ENCODE measurements at places on chromosomes 2 and 18.

DNA sequence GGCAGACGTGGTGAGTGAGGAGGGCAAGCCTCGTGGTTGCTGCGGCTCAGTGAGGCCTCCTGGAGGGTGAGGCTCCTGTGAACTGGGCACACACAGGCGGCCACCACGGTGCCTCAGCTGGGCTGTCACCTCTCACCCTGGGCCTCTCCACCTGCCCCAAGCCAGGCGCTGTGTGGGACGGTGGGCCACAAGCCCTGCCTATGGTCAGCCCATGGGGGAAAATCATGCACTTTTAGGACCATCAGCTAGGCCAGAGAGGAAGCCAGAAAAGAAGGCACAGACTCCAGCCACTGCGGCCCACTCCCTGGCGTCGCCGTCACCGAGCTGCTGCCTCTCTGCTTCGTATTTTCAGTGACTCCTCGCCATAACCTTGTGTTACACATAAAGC, 28.5 kb upstream of the HS6ST1 start:
- DNase-seq, result no peak

GRCh38 chr2:8957628-8958027, 45.9 kb downstream of the MBOAT2 start:
- DNase-seq, result no peak

DNA sequence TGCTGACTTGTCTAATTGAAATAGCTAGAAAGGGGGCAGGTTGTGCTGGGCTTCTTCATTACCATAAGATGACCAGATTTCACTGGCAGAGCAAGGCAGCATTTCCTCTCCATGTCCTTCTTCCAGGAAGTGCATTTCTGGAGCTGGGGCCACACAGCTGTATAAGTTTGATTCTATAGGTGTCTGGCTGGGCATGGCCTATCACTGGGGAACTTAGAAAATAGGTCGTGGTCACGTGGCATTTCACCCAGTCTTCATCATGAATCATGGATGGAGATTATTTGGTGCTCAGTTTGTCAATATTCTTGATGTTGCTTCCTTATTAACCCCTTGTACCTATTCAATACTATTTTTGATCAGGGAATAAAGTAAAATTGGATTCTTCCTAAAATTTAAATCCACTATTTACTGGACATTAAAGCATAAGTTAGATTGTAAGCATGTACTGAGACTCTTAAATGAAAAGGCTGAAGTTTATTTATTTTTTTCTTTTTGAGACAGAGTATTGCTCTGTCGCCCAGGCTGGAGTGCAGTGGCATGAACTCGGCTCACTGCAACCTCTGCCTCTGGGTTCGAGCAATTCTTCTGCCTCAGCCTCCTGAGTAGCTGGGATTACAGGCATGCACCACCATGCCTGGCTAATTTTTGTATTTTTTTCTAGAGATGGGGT, 49.5 kb upstream of the TMEM87B start:
- DNase-seq, result peak; percentile 48

DNA sequence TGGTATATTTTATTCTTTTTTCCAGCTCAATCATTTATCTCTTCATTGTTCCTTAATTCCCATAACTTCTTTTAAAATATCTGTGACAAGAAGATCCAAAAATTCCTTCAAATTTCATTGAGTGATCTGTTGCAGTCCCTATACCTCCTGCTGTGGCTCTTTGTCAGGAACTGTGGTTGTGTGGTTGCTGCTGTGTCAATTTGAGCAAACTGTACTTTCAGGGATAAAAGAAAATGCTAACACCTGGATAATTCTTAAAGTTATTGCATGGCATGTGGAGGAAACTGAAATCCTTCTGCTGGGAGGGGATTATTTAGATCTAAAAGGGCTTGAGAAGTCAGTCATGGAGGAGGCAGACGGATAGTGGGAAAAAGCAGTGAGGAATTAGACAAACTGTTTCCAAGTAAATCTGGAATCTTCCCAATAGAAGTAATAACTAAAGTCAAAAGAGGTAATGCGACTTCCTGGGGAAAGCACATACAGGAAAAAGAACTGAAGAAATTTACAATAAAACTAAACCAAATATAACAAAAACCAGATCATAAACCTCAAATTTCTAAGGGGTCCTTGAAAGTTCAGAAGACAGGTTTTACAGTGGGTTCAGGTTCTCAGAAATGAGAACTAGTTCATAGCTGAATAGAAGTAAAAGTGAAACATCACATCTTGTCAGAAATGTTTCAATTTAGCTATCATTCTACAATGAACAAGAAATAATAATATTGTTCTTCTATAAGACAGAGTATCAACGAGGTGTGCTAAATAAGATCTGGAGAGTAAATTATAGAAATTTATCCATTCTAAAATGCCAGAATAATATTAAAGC, 33.5 kb upstream of the CD226 start:
- no peak for DNase-seq

GRCh38 chr2:199940373-199940772, 14.9 kb downstream of the TYW5 start:
- DNase-seq, result peak; percentile 53
